ENCODE measurements at places on chromosomes 12 and 14. TPM values are rescaled to one million over a fixed set of nuclear protein-coding genes. Genes with fewer than 3 reads are reported as not detected.

DIO3 gene
- not detected for total RNA-seq

SELPLG gene
- not detected for total RNA-seq

SSPN gene
- 0.55 TPM for total RNA-seq

GRCh38 chr12:29505122-29505521 lies 7.6 kb upstream of the OVCH1 start:
- no peak for DNase-seq

GRCh38 chr12:102833687-102834441 lies 83.2 kb downstream of the PAH start:
- DNase-seq, result peak; percentile 9

DNA sequence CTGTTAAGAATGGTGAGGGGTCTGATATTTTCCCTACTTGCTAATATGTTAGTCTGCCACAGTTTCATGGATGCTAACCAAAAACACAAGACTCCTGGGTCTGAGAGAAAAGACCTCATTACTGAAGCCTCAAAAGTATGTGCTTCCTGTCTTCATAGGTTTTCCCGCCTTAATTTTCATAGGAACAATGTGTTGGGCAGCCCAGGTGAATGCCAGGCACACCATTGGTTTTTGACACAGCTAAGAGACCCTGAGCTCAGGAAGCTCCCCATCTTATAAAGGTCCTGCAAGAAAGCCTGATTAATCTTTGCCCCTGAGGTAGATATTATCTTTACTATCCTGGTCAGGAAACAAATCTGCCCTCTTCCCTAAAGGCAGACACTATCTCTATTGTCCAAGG lies 464.1 kb downstream of the MDGA2 start:
- no peak for DNase-seq

DNA sequence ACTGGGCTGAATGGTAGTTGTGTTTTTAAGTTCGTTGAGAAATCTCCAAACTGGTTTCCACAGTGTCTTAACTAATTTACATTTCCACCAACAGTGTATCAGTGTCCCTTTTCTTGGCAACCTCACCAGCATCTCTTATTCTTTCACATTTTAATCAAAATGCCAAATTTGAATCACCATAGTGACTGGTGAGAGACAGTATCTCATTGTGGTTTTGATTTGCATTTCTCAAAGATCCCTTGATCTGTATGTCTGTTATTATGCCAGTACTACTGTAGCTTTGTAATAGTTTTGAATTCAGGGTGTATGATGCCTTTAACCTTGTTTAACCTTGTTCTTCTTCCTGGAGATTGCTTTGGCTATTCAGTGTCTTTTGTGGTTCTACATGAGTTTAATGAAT lies 2.2 kb upstream of the EIF2S3B start:
- DNase-seq, result no peak

DNA sequence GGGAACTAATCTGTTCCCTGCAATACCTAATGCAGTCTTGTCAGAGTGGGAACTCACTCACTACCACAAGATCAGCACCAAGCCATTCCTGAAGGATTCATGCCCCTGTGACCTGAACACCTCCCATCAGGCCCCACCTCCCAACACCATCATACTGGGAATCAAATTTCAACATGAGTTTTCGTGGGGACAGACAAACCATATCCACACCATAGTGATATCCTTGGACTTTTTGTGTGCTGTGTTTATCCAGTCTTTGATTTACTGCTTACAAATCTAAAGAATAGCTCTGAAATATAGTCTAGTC lies 243.5 kb downstream of the FBXL14 start:
- no peak for DNase-seq

DNA sequence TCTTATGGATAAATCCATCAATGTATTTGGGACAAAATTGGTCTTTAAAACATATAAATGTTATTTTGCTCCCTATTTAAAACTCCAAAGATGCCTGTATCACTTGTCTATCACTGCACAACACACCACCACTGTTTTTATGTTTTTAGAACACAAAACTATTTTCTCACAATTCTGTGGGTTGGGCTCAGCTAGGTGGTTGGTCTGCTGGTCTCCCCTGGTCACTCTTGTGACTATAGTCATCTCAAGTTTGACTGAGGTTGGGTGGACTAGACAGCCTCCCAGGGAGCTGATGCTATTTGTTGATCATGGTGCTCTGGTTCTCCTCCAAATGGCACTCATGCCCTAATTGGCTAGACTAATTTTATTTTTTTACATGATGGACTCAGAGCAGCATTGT lies 39.5 kb upstream of the NR1H4 start:
- no peak for DNase-seq
